ENCODE measurements at places on chromosomes 1 and 21. TPM values are rescaled to one million over a fixed set of nuclear protein-coding genes. Genes with fewer than 3 reads are reported as not detected.

The STYXL2 gene
- 56.0 TPM for polyA plus RNA-seq

The TAS1R1 gene
- 0.16 TPM for polyA plus RNA-seq

The IL24 gene
- polyA plus RNA-seq, result 1.7 TPM

The ODR4 gene
- 11.5 TPM for polyA plus RNA-seq

The SELL gene
- 0.14 TPM for polyA plus RNA-seq

The NSUN4 gene
- 16.3 TPM for polyA plus RNA-seq

DNA sequence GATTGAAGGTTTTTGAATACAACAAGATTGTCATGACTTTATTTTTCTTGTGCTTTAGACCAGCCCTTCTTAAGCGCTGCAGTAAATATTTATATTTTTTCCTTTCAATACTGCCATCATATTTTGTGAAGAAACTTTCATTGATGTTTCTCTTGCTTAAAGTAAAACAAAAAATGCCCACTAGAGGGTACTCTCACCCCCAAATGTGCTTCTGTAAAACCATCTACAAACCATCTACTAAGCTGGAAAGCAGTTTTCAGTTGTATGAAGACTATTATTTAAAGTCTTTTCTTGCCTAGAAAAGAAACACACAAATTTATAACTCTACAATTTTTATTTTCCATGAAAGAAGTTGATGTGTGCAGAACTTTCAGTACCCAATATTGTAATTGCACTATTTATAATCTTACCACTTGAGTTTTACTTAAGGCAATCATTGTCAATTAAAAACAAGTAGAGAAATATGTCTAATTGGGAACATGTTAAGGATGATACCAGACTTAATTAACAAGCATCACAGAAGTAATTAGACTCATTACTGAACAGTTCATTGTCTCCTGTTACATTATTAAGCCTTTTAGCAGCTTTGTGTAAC lies 10.7 kb downstream of the LEPR start:
- H3K4me1 ChIP-seq, result peaks cover 7% of the 10 kb centered on the region
- H3K27me3 ChIP-seq, result no peaks in the 10 kb centered on the region
- H3K4me3 ChIP-seq, result no peak overlapping the region
- no peak for DNase-seq
- no peaks in the 10 kb centered on the region for H3K36me3 ChIP-seq

DNA sequence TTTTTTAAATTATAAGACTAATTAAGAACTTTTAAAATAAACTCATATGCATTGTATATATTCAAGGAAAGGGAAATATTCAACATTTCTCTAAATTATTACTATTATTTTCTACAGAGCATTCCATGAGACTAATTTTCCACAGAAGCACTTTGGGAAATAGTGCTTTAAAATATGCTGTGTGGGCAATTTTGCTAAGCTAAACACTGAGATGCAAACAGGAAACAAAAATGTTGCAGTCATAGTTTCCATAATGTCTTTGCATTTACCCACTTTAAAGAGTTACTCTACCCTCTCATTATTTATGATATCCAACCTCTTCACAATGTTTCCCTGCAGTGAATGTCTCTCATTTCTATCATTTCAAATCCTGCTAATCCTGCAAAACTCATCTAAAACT lies 269.6 kb upstream of the BEND5 start:
- no peak overlapping the region for H3K27ac ChIP-seq
- H3K4me1 ChIP-seq, result no peaks in the 10 kb centered on the region
- no peaks in the 10 kb centered on the region for H3K27me3 ChIP-seq
- H3K36me3 ChIP-seq, result no peaks in the 10 kb centered on the region
- no peak for DNase-seq

GRCh38 chr21:17688912-17689874 lies 76.5 kb upstream of the BTG3 start:
- no peaks in the 10 kb centered on the region for H3K36me3 ChIP-seq
- no peak for DNase-seq

DNA sequence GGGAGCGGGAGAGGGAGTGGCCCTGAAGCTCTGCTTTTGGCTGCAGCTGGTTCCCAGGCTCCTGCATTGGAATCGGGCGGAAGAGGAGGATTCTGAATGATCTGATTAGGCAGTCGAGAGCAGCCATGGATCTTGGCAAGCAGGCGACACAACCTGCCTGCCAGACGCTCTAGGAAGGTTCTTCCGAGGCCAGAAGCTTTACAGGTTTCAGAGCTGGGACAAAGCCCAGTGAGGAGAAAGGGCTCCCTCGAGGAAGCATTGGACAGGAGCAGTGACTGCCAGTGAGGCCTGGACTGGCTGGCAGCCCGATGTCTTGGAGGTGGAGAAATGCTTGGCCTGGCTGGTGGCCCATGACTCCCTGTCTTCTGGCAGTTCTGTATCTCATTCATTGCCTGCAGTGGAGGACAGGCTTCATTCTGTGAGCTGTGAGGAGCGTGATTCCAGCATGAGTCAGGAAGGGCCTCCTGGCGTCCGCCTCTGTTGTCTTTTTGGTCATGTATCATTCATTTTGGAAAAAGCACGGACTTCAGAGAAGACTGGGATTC lies 132.7 kb upstream of the IPO9 start:
- H3K4me3 ChIP-seq, result no peak overlapping the region
- H3K27ac ChIP-seq, result peak overlapping the region; percentile 36
- no peaks in the 10 kb centered on the region for H3K36me3 ChIP-seq
- peak; percentile 93 for DNase-seq
- H3K4me1 ChIP-seq, result peaks cover 30% of the 10 kb centered on the region

DNA sequence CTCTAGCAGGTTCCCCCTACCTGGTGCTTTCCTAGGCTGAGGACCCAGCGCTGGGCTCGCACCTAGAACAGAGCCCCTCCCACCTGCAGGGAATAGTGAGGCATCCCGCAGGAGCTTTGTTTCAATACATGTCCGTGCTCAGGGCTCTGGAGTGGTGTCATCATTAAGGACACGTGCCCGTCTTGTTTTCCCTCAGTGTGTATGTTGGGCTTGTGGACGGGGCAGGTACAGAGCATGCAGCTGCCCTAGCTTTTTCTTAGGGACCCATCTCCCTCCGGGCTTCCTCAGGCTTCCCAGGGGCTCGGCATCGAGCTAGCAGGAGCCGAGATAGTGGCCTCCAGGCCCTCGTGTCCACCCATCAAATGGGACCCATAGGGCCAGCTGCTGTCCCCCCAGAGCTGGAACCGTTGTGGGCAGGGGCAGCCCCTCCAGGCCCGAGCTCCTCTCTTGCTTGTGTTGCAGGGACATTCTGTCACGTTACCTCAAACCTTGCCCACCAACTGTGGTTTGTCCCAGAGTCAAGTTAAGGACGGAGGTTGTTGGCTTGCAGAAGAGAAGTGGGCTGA lies 3.9 kb downstream of the TMEM201 start:
- no peak for DNase-seq
- peak overlapping the region; percentile 80 for H3K27ac ChIP-seq
- peaks cover 77% of the 10 kb centered on the region for H3K4me1 ChIP-seq

DNA sequence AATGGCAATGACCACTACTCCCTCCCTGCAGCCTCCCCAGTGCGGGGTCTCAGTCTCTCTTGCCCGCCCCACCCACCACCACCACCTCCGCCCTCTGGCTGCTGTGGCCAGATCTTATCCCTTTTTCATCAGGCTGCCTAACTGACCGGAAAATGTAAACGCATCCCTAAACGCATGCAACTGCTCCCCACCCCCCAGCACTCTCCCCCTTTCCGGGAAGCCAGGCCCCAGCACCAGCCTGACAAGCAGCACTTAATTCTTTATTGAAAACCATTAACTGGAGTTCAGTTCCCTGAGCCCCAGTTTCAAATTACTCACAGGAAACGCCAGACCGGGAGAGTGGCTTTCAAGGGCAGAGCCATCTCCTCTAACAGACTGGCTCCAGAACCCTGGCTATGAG lies 147.7 kb downstream of the DMRTA2 start:
- no peak overlapping the region for H3K4me3 ChIP-seq
- no peak overlapping the region for H3K27ac ChIP-seq
- H3K27me3 ChIP-seq, result no peaks in the 10 kb centered on the region
- H3K36me3 ChIP-seq, result no peaks in the 10 kb centered on the region

DNA sequence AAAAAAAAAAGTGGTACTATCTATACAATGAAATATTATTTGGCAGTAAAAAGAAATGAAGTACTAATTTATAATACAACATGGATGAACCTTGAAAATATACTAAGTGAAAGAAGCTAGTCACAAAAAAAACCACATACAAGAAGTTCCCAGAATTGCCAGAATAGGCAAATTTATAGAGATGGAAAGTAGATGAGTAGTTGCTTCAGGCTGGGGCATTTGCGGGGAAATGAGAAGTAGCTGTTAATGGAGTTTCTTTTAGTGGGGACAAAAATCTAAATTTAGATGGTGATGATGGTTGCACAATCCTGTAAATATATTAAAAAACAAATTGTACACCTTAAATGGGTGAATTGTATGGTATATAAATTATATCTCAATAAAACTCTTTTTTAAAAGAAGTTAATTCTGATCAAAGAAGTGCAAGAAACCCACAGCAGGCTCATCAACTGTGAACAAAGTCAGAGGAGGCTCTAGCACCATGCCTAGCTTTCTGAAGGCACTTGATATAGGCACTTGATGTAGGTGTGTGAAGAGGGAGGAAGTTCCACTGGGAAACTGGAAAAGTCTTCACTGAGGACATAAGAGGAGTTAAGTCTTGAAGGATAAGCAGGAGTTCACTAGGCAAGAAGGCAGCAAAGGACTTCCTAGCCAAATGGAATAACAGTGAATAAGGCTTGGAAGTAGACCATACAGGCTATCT lies 52.5 kb downstream of the DMAP1 start:
- H3K36me3 ChIP-seq, result no peaks in the 10 kb centered on the region
- DNase-seq, result no peak
- H3K27ac ChIP-seq, result no peak overlapping the region
- no peak overlapping the region for H3K4me3 ChIP-seq
- H3K4me1 ChIP-seq, result no peaks in the 10 kb centered on the region

- no peak for DNase-seq
- H3K27me3 ChIP-seq, result no peaks in the 10 kb centered on the region
- no peak overlapping the region for H3K4me3 ChIP-seq
- no peaks in the 10 kb centered on the region for H3K36me3 ChIP-seq
These were observed 736.7 kb upstream of the PTBP2 start for GRCh38 chr1:95984798-95985374.

- H3K27me3 ChIP-seq, result no peaks in the 10 kb centered on the region
- H3K27ac ChIP-seq, result no peak overlapping the region
- DNase-seq, result peak; percentile 62
- H3K4me3 ChIP-seq, result no peak overlapping the region
These were observed 31.9 kb downstream of the SETD4 start for GRCh38 chr21:36028127-36029069.

- no peak overlapping the region for H3K4me3 ChIP-seq
- no peaks in the 10 kb centered on the region for H3K36me3 ChIP-seq
- peaks cover 40% of the 10 kb centered on the region for H3K4me1 ChIP-seq
- H3K27me3 ChIP-seq, result no peaks in the 10 kb centered on the region
- peak; percentile 23 for DNase-seq
These were observed 1.1 kb downstream of the CALML6 start for GRCh38 chr1:1915911-1916840.

DNA sequence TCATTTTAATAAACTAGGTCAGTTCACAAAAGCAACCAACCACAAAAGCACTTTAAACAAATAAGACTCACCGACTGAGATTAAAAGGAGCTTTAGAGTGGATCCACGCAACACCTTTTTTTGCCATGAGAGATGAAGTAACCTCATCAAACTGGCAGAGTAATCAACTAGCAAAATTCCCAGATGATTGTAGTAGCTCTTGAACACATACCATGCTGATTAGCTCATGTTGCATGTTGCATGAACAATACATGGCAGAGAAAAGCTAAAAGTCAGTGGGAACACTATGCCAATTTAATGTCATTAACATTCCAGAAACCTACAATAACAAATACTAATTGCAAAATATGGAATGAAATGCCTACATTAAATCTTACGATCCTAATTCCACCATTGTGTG lies 4.1 kb downstream of the WARS2 start:
- no peak for DNase-seq
- H3K27me3 ChIP-seq, result no peaks in the 10 kb centered on the region
- H3K4me3 ChIP-seq, result no peak overlapping the region

DNA sequence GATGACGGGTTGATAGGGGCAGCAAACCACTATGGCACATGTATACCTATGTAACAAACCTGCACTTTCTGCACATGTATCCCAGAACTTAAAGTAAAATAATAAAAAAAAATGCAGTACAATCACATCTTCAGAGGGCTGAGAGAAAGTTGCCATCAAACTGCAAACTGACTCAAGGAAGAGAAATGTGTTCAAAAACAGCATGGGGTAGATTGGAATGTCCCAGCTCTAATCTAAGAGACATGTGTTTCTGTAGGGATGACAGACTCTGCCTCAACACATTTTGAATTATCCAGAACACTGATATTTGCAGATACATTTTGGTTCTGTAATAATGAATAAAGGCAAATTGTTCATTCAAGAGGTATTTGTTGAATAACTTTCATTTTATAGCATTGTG lies 171.2 kb upstream of the RUNX1 start:
- H3K4me1 ChIP-seq, result peaks cover 46% of the 10 kb centered on the region
- no peak overlapping the region for H3K27ac ChIP-seq
- DNase-seq, result no peak
- no peak overlapping the region for H3K4me3 ChIP-seq
